RPMI8226 (cell line): ENCODE measurements at places on chromosomes 13 and 19.
A peak's percentile ranks its signal among the peaks of the same experiment; 100 is the strongest.

- peak; percentile 14 for DNase-seq
Observed at GRCh38 chr13:66995203-66995611, 234.9 kb downstream of the PCDH9 start.

DNA sequence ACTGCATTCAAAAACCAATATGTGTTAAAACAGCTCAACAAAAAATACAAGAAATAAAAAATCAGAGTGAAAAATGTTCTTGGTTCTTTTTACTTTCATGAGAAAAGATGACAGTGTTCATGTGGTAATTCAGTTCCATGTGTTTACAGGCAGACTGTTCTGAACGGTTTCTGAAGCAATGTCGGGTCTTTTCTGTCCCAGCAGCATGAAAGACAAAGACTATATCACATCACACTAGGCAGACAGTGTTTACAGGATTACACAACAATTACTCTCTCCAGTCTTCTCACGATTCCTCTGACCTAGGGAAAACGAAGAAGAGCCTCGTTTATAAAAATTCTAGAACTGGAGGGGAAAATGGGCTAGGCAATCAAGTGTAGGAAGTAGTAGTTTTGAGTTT is 83.4 kb downstream of the UBL3 start:
- DNase-seq: no peak

DNA sequence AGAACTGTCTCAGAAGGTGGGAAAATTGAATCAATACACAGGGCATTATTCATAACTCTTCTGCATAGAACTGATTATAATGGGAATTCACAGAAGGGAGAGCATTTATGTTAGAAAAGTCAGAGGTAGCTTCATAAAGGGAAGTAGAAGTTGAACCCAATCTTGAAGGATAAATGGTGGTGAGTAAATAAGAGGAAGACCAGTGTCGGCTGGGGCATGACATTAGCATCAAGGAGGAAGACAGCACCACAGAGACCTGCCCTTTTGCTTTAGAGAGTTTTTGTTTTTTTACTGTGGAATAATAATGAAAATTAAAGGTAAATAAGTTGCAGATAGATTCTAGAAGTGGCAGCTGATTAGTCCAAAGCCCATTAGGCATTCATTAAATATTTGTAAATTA is 21.9 kb downstream of the CDC16 start:
- DNase-seq: no peak

DNA sequence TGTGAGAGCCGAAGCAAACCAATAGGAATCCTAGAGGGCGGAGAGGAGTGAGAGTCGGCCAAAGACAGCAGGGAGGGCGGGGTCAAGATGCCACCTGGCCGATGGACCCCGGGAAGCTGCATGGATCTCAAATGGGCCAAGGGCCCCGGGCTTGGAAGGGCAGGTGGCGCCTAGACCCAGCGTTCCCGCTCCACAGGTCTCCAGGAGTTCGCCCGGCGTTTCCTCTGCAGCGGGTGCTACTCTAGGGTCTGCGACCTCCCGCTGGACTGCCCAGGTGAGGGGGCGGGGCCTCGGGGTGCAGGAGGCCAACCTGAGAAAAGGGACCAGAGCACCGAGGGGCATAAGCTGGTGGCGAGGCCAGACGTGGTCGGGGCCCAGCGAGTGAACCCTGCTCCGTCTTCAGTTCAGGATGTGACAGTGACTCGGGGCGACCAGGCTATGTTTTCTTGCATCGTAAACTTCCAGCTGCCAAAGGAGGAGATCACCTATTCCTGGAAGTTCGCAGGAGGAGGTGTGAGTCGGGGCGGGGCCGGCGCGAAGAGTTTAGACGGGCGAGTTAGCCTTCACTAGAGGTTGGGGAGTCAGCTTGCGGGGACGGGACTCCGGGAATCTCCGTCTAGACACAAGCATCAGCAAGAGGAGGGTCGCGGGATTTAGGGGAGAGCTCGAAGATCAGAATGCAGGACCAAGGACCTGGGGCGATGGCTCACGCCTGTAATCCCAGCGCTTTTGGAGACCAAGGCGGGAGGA is 9.9 kb downstream of the SPACA6 start:
- DNase-seq: no peak

DNA sequence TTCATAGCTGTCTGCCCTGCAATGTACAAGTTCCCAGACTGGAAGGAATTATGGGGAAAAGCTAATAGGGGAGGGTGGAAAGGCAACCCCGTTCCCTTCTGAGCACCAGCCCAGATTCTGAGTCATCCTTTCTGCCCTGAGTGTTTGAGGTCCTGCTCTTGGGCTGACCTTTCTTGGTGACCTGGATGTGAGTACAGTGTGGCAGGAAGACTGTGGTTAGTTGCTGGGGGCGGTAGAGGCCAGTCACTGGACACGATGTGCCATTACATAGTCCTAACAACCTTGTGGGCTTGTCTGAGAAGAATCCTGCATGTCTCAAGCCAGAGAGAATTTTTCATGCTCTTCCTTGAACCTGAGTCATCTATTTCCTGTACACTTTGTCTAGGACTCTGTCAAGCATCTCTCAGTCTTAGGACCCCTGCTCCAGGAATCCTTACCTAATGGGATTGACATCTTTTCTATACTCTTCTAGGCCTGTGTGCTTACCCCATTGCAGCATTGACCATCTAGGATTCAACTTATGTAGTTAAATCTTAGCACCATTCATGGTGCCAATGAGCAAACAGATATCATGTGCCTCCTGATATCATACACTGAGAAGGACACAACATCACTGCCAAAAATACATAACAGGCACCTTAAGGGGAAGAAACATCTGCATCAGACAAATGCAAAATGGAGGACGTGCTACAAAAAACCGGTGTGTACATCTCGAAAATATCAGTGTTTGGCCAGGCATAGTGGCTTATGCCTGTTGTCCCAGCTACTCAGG is 8.1 kb upstream of the ANGPTL4 start:
- DNase-seq: peak; percentile 37

GRCh38 chr19:10724573-10725071 is 6.7 kb downstream of the DNM2 start:
- DNase-seq: no peak

- DNase-seq: no peak
Observed at GRCh38 chr13:95858286-95859075, 181.5 kb downstream of the DNAJC3 start.

GRCh38 chr19:52095172-52096014 is at the start of gene ZNF841:
TSS of gene ZNF841 (minus strand) at chr19:52095765. CDS start at chr19:52084801, 10,964 bp downstream.
- DNase-seq: peak; percentile 92

- no peak for DNase-seq
Observed at GRCh38 chr13:105255472-105255871, 1280.0 kb downstream of the EFNB2 start.

GRCh38 chr19:55642153-55643002 is 1.1 kb upstream of the ZNF581 start:
- DNase-seq: peak; percentile 71

DNA sequence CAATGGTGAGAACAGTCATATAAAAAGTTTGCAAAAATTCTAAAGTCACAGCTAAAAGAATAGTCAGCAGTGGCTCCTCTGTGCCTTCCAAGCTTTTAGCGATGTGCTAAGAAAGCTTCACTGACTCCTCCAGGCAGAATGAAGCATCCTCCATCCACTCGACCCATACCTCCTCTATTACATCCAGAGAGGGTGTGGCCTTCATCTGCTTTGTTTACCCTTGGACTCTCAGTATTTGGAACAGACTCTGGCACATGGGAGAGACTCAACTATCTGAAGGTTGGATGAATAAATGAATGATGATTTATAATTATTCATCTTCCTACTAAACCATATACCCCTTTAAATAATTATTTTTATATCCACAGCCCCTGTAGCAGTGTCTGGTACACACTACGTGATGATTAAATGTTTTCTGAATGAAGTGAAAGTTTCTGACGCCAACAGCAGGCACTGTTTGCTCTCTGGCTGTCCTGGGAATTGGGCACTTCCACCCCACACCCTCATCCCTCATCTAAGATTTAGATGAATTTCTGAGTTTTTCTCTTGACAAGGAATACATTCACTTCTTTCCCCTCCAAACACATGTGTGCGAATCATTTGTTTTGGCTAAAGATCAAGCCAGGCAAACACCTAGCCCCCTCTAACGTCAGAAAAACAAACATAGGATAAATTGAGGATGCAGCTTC is 93.9 kb downstream of the NUFIP1 start:
- no peak for DNase-seq

GRCh38 chr19:32599736-32600157 is 18.8 kb downstream of the PDCD5 start:
- DNase-seq: peak; percentile 38

DNA sequence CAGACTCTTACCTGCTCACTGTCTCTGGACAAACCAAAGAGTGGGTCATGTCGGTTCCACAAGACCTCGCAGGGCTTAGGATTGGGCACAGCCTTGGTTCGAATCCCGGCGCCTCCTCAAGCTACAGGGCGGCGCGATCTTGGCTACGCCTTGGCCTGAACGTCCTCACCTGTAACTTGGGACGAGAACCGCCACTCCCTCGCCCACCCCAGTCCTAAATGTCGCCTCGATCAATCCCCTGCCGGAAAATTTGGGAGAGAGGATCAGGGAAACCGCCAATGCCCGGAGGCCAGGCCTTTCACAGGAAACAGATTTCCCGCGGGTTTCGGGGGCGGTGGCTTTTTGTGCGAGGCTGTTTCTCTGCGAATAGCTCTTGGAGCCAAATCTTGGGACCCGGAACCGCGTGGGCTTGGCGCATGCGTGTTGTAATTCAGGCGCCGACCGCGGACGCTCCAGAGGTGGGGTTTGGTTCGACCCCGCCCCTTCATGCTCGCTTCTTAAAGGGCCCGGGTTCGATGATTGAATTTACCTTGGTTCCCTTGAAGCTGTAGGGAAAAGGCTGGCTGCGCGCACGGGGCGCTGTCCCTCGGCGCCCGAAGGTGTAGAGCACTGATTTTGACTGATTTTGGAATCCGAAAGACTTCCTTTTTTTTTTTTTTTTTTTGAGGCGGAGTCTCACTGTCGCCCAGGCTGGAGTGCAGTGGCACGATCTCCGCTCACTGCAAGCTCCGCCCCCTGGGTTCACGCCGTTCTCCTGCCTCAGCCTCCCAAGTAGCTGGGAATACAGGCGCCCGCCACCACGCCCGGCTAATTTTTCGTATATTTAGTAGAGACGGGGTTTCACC is at the start of gene NR2C2AP:
NR2C2AP (minus strand) TSS at position 403 of the 845 bp plus-strand sequence; CDS start at position 49, 354 bp downstream.
- peak; percentile 96 for DNase-seq

- peak; percentile 90 for DNase-seq
Observed at GRCh38 chr19:40609561-40610395, 8.6 kb downstream of the LTBP4 start.

DNA sequence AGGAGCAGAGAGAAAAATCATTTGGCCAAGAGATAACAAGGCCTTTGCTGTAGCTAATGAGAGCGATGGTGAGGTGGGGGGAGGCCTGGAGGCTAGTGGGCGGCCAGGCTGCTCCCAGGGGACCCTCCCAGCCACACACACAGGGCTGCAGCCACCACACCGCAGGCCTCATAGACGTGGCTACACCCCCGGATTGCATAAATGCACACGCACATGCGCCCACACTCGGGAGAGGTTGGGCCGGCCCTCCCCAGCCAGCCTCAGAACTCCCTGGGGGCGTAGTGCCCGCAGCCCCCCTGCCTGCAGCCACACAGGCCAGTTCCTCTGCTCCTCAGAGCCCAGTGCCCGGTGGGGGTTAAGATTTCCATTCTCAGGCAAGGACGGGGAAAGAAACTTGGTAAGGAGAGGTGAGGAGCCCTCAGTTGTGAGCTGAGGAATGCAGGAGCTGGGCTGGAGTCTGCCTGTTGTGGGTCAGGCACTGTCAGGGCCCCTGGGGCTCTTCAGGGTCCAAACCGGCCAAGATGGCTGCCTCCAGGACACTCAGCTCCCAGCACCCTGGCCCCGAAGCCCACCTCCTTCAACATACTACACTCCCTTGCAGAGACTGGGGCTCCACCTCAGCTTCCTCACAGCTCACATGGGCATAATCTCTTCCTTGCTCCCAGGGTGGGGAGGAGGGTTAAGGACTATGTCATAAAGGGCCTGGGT is 8.0 kb downstream of the PTH2 start:
- DNase-seq: no peak
